CD4-positive, alpha-beta T cell treated with Interleukin-17A for 4 hours (primary cell): ENCODE measurements at places on chromosomes 16 and 17.

GRCh38 chr16:89248196-89248982 is 30.9 kb downstream of the ZNF778 start:
- DNase-seq: peak; percentile 13

- no peak for DNase-seq
Observed at GRCh38 chr16:18041864-18042834, 294.4 kb downstream of the NPIPA8 start.

- DNase-seq: no peak
Observed at GRCh38 chr17:18968345-18968744, 16.4 kb downstream of the SLC5A10 start.

DNA sequence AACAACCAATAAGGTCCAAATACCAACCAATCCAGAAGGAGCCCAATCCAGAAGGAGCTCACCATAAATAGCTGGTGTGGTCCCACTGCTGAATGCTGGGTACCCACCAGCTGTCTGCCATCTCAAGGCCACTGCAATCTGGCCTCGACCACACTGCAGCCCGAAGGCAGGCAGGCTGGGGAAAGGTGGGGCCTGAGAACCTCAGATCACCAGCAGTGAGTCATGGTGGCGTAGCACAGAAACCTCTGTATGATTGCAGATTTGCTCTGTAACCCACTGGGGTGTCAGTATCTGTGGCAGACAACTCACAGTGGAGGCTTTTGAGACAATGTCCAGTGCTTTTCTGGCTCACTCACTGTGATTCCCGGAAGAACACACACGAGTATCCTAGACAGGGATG is 14.7 kb upstream of the CMTR2 start:
- DNase-seq: no peak

GRCh38 chr17:69047368-69048263 is 13.1 kb downstream of the ABCA9 start:
- DNase-seq: no peak

GRCh38 chr17:59842901-59843652 is 49.7 kb downstream of the TUBD1 start:
- DNase-seq: peak; percentile 62

DNA sequence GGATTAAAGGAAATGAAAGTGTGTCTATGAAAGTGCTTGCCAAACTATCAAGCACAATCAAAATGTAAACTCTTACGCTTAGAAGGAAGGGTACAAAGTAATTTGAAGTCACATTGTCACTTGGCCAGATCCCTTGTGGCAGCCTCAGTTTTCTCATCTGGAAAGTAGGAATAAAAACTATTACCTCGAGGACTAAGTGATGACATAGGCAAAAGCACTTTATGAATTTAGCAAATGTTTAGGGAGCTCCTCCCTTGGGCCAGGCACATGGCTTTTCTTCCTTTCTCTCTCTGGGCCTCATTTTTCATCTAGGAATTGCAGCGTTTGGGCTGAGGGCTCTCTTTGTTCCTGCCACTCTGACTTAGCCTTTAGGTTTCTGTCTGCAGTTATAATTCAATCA is 28.5 kb downstream of the DYNLL2 start:
- no peak for DNase-seq

DNA sequence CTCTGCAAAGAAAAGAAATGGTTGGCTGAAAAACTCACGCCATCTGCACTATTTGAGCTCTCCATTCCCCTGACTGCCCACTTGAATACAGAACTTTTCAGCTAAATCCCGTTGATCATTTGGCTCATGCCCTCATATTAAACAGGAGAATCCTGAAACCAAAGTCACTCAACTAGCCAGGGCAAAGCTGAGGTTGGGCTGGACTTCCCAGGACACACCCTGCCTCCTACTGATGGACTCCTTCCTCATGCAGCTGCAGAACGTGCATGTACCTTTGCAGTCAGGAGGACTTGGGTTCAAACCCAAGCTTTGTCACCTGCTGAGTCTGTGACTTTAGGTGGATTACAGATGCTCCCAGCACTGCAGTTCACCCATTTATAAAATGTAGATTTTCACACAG is 7.7 kb downstream of the ASIC2 start:
- no peak for DNase-seq

GRCh38 chr17:68613739-68614298 is 12.7 kb upstream of the FAM20A start:
- DNase-seq: no peak

GRCh38 chr17:5942687-5943086 is 127.5 kb upstream of the WSCD1 start:
- no peak for DNase-seq

DNA sequence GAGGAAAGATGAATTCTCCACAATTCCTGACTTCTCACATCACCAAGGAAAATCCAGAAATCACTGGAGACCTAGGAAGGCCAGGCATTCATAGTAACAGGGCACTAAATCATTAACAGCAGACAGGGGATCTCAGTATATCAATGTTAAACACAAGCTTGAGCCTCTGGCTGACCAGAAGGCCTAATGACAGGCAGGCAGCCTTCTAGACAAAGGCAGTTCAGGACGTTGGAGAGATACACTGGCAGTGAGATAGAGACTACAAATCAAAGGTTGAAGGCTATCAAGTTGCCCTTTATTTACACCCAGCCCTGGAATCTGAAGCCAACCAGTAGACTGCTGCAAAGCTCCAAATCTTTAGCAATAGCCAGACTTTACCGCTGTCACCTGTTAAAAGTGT is 422.8 kb upstream of the CCL2 start:
- DNase-seq: no peak

DNA sequence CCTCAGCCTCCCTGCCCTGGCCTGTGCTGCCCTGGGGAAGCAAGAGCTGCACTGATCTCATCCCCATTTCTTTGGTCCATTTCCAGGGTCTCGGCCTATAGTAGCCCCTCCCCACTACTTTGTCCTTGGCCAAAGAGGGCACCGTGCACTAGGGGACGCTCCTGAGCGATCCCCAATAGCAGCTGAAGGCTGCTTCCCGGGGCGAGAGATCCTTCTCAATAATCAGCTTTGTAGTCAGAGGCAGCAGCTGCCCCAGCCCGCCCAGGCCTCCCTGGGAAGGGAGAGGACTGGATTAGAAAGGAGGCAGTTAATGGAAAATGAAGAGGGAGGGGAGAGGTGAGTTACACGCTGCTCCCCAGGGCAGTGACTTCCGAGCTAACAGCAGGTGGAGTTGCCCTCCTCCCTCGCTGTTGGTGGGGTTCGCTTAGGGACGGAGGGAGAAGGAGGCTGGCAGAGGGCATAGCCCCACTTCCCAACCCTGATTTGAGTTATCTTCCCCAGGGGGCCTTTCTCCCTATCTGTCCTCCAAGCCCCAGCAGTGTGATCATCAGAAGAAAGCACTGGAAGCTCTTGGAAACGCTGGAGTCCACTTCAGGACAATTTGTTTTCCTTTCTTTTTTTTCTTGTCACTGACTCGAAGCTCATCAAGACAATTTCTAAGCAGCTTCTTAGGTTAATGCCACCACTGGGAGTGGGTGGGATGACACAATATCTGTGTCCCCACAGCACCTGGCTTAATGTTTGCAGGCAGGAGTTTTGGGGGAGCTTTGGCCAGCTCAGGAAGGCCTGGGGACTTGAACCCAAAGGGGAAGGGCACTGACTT is 2.6 kb downstream of the MXRA7 start:
- DNase-seq: no peak

- no peak for DNase-seq
Observed at GRCh38 chr17:43550754-43551153, 4.6 kb upstream of the ETV4 start.

GRCh38 chr17:78748048-78748729 is 33.9 kb downstream of the CYTH1 start:
- DNase-seq: no peak

DNA sequence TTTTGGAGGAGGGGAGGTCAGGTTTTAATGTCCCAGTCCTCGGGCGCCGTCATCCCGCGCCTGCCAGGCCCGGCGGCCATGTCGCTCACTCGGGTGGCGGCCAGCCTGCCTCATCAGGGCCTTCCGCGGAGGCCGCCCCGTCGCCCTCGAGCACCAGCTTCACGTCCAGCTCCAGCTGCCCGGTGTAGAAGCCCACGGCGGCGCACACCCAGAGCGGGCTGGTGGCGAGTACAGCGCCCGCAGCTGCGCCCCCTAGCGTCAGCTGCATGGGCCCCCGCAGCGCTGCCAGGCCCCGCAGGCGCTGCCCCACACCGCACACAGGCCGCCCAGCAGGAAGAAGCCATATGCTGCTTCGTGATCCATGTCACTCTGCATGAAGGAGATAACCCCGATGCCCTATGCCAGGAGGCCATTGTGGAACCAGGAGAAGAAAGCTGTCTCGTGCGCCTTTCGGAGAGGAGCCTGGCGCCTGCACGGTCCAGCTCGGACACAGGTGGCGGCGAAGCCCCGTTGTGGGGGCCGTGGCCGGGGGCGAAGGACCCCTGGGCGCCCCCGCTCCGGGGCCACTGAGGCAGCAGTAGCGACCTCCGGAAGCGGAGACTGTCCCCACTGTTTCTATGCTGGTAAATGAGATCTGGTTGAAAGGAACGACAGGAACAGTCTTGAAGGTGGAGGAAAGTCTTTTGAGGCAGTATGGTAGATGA is 9.6 kb downstream of the AP2B1 start:
- no peak for DNase-seq

GRCh38 chr16:74052016-74052415 is 244.6 kb upstream of the PSMD7 start:
- DNase-seq: no peak

GRCh38 chr17:77321649-77322513 is 181.1 kb downstream of the SEC14L1 start:
- DNase-seq: no peak

DNA sequence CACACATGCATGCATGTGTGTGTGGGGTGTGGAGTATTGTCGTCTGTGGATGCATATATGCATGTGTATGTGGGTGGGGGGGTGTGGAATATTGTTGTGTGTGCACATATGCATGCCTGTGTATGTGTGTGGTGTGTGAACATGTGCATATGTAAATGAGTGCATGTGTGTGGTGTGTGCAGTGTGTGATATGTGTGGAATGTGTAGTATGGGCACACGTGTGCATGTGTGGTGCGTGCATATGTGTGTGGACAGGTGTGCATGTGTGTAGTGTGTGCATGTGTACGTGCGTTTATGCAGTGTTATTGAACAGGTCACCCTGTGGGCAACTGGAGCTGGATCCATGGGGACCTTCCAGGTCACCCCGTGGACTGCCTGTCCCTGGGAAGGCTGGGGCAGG is 18.7 kb downstream of the RBFOX3 start:
- no peak for DNase-seq

GRCh38 chr17:54902017-54902416 is 1.4 kb downstream of the TOM1L1 start:
- no peak for DNase-seq

- peak; percentile 69 for DNase-seq
Observed at GRCh38 chr16:17467923-17468540, 2.7 kb downstream of the XYLT1 start.

DNA sequence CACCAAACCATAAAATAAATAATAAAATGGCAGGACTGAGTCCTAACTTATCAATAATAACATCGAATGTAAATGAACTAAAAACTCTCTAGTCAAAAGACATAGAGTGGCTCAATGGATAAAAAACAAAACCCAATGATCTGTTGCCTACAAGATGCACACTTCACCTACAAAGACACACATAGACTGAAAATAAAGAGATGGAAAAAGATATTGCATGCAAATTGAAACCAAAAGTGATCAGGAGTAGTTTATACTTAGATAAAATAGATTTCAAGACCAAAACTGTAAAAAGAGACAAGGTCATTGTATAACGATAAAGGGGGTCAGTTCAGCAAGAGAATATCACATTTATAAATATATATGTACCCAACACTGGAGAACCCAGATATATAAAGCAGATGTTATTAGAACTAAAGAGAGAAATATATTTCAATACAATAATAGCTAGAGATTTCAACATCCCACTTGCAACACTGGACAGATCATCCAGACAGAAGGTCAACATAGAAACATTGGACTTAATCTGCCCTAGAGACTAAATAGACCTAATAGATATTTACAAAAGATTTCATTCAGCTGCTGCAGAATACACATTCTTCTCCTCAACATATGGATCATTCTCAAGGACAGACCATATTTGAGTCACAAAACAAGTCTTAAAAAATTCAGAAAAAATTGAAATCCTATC is 29.8 kb downstream of the SLC47A2 start:
- no peak for DNase-seq

GRCh38 chr17:63819585-63820537 is 7.4 kb upstream of the PSMC5 start:
- peak; percentile 27 for DNase-seq

- no peak for DNase-seq
Observed at GRCh38 chr17:2191227-2191626, 112.4 kb downstream of the SMG6 start.

GRCh38 chr16:81483064-81483969 is 38.7 kb downstream of the CMIP start:
- DNase-seq: no peak

- DNase-seq: no peak
Observed at GRCh38 chr16:60299241-60299776, 1565.2 kb upstream of the GOT2 start.

- no peak for DNase-seq
Observed at GRCh38 chr17:27849474-27850185, 43.5 kb downstream of the LYRM9 start.
